ENCODE measurements at places on chromosomes 5 and 9.

- no peak for DNase-seq
Observed at GRCh38 chr5:3122985-3123762, 371.7 kb upstream of the IRX2 start.

DNA sequence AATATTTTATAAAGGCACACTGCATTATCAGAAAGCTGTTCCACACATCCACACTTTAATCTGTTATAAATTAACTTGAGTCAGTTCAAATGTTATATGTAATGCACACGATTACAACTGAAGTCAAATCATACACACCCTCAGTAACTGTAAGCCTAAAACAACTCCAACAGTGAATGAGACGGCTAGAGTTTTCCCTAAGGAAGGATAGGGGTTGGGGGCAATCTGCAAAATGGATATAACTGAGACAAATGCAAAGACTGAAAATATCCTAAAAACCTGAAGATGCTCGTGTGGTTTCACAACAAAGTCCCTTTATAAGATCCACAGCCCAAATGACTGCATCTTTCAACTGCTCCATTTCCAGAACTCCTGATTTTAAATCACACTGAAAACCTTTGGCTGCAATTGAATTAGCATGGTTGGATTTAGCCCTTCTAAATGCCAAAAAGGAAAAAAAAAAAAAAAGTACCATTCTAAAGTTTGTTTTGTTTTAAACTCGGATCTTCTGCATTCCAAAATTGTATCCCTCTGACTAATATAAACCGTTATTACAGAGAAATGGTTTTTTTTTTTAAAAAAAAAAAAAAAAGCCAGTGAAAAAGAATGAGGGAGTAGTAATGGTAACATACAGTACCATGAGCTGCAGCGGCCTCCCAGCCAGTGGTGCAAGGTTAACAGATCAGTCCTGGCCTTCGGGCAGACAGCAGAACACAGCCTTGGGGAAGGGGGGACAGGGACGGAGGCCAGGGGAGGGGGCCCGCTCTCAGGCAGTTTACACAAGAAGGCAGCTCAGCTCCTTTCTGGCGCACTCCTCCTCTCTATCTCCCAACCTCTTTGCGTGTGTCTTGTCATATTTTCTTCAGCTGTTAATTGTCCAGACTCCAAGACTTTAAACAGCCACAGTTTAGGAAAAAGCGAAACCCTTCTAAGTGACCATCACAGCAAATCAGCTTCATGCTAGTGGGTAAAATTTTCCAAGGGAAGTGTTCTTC, 166.1 kb downstream of the BNC2 start:
- DNase-seq: no peak

GRCh38 chr9:121985792-121986494, 107.2 kb downstream of the TTLL11 start:
- no peak for DNase-seq

GRCh38 chr5:161641444-161641843, 44.1 kb upstream of the GABRA6 start:
- no peak for DNase-seq

GRCh38 chr5:36657563-36657995, 51.2 kb downstream of the SLC1A3 start:
- DNase-seq: no peak

GRCh38 chr9:94734054-94734754, 7.7 kb downstream of the AOPEP start:
- DNase-seq: no peak

GRCh38 chr5:95191330-95191729, 93.6 kb downstream of the MCTP1 start:
- no peak for DNase-seq

DNA sequence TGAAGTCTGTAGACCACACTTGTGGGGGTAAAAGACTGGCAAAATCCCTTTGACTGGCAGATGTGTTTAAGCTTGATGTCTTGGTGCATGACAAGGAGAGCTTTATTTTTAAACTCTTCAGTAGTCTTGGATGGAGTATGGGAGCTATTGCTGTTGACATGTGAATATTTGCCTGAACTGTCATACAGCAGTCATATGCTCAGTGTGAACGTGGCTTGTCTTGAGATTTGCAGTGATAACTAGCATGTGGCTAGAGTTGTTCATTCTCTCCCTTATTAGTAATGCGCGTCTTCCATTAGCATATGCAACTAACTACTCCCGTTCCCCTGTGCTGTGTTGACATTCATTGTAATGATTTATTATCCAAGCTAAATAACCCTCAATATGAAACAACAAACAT, 523.6 kb upstream of the WWC1 start:
- no peak for DNase-seq

- no peak for DNase-seq
Observed at GRCh38 chr5:53260446-53260845, 150.9 kb upstream of the MOCS2 start.

DNA sequence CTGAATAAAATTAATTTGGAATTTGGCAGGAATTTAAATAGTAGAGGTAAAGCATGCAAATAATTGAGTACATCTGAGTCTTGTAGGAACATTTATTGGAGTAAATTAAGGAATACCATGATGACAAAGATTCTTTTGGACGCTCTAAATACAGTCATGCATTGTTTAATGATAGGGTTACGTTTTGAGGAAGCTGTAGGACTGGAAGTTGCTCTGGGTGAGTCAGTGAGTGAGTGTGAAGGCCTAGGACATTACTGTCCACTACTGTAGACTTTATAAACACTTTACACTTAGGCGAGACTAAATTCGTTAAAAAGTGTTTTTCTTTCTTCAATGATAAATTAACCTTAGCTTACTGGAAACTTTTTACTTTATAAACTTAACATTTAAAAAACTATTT, 113.0 kb downstream of the FAM170A start:
- DNase-seq: no peak

DNA sequence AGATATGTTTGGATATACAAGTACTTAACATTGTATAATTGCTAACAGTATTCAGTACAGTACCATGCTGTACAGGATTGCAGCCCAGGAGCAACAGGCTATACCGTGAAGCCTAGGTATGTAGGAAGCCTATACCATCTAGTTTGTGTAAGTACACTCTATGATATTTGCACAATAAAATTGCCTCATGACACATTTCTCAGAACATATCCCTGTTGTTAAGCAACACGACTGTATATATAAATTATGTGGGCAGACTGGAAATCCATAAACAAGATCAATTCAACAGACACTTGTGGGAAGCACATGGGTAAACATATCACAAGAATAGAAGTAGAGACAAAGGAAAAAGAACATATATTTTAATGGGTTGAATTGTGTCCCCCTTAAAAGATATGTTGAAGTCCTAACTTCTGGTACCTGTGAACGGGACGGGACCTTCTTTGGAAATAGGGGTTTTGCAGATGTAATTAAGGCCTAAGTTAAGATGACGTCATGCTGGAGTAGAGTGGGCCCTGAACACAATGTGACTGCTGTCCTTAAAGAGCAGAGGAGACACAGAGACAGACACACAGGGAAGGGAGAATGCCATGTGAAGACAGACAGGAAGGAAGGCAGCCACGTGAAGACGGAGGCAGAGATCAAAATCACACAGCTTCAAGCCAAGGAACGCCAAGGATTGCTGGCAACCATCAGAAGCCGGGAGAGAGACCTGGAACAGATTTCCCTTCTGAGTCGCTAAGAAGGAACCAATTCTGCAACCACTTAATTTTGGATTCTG, 76.3 kb downstream of the SCAI start:
- peak; percentile 13 for DNase-seq

DNA sequence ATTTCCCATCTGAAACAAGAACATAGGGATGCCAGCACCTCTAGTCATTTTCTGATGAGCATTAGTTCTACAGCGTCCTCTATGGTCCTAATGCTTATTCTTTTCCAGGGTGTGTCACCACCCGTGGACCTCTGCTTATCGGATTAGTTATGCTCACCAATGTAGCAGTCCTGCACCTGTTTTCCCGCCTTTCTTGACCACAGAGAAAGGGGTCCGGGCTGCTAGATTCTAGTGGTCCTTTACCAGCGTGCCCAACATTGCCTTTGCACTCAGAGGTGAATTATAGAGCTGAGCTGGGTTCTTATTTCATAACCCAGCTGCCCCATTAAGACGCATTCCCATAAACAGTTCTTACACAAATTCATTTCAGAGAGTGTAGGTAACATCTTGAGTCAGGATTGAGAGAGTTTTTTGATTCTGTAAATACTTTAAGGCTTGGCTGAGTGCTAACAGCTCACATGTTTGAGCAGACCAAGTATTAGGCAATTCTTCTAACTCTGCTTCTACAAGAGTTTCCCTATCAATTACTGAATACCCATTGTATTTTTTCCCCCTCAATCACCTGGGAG, 2205.1 kb upstream of the C9orf72 start:
- no peak for DNase-seq

- DNase-seq: no peak
Observed at GRCh38 chr5:142358648-142359047, 33.8 kb upstream of the SPRY4 start.

DNA sequence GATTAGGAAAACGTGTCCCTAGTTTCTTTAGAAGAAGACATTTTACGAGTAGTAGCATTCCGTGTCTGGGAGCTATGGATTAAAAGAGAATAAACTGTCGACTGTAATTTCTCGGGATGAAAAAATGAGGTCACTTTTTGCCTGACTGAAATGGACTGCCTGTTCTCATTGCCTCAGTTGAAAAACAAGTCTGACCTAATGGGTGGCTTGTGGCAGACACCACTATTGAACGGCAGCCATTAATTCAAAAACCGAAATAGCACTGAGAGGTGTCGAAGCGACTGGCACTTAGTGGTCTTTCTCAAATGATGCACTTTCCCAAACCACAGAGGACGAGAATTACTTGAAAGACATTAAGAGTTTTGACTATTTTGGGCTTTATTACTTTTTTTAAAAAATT, 35.4 kb downstream of the OSTF1 start:
- DNase-seq: no peak

DNA sequence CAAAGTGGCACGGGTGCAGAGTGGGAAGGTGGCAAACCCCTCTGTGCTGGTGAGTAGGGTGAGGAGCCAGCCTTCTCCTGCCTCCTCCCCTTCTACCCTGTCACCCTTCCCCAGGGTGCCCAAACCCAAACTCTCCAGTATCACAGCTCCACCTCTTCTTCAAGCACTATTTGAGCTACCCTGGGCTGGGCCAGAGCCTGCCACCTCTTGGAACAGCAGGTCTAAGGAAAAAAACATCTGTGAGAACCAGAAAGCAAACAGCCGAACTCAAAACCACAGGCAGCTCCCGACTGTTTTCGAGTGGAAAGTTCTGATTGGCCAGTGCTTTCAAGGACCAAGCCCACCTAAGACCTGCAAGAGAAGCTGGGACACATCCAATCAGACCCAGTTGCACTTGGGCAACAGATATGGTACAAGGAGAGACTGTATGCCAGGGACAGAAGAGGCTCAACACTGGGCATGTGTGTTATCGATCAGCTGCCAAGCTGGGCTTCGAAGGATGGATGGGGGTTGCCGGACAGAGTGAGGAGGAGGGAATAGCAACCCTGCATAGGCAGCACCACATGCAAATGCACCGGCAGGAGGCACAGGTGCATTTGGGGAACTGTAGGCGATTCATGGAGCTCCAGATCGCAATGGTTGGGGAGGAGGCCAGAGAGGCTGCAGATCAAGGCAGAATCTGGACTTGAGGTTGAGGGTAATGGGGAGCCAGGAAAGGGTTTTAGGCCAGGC, 19.7 kb downstream of the ACSL6 start:
- DNase-seq: no peak

- DNase-seq: no peak
Observed at GRCh38 chr5:141871870-141872269, 6.3 kb downstream of the PCDH1 start.

GRCh38 chr9:33524306-33524947, 376 bp downstream of the ANKRD18B start:
- DNase-seq: no peak

DNA sequence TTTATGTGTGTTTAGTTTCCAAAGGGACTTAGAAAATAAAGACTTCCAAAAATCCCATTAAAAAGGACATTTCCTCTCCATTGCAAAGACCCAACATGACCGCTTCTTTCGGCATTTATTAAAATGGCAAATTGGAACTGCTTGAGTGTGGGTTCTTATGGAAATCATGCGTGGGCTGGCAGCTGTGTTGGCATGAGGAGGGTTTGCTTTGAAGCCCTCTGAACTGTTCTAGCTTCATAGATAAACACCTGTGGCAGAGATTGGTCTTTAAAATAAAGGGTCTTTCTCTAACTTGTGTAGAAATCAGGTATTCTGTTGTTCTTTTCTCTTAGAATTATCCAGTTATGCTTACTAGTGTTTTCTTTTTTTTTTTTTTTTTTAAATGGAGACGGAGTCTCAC, 55.9 kb upstream of the TEX48 start:
- no peak for DNase-seq

GRCh38 chr9:129310666-129311350, 132.7 kb upstream of the IER5L start:
- no peak for DNase-seq

DNA sequence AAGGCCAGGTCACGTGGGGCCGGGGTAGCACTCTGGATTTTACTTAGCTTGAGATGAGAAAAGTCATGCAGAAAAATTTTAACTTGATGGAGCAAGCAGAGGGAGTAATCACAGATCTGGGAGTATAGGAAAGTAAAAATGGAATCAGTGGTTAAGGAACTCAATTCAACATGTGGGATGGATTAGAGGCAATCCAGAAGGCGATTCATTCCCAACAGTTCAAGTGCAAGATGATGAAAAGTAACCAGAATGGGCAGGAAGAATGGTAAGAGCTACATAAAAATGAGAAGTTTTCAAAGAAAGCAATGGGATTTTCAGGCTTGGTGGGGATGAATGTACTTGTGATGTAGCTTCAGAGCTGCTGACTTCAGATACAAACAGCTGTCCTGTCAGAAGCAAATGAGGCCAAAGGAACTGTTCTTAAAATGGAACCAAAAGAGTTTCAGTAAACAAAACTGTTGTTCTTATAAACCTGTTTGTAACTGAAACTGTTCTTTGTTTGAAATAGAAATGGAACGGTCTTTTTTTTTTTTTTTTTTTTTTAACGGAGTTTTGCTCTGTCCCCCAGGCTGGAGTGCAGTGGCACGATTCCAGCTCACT, 5.6 kb upstream of the SEC24A start:
- no peak for DNase-seq

- no peak for DNase-seq
Observed at GRCh38 chr9:118273048-118273447, 568.8 kb downstream of the TLR4 start.

GRCh38 chr5:142600611-142601358, 85.1 kb downstream of the FGF1 start:
- DNase-seq: no peak

DNA sequence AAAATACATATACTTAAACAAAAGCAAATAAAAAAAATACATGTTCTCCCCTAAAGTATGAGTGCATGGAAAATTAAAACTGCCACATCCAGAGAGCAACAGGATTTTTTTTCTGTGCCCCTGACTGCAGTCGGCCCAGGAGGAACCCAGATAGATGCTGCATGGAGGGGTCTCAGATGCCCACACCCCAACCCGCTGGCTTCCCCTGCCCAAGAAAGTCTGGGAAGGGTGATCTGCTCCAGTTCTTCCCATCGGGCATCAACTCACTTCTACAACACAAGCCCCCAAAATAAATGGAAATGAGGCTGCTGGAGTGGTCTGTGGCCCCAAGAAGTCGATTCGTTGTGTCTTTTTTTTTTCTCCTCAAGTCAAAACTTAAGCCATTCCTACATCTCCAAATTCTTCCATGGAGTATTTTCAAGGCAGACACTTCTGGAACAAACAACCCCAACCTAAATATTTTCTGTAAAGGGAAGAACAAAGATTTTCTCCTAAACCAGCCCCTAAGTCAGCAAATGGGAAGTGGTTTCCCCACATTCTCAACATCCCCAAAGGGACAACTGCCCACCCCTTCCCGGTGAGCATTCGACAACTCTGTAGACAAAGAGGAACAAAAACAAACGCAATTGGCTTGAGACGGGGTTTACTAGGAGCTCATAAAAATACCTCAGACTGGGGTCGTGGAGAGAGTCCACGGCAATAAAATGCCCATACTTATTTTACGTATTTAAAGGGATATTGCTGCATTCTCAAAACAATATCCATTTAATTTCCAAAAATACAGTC, 46.7 kb downstream of the ROR2 start:
- DNase-seq: no peak
